AG04450 (cell line): ENCODE measurements at places on chromosomes 7 and 10.
A peak's percentile ranks its signal among the peaks of the same experiment; 100 is the strongest.

DNA sequence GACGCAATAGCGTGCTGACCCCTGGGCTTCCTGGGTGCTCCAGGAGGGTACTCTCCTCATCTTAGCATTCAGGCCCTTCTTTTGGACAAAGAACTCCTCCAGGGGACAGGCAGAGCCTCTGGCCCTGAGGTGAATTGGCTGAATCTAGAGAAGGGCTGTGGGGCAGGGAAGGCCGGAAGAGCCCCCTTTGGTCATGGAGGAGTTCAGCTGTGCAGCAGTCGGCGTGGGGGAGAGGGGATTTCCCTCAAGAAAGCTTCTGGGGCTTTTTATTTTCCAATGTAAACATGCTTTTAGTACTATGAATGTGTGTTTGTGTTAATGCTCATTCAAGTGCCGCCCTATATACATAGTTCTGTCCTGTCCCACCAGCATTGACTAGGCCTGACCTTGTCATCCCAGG is 38.8 kb downstream of the FIGNL1 start:
- DNase-seq: no peak

GRCh38 chr7:154308928-154309327 is 256.7 kb downstream of the DPP6 start:
- no peak for DNase-seq

DNA sequence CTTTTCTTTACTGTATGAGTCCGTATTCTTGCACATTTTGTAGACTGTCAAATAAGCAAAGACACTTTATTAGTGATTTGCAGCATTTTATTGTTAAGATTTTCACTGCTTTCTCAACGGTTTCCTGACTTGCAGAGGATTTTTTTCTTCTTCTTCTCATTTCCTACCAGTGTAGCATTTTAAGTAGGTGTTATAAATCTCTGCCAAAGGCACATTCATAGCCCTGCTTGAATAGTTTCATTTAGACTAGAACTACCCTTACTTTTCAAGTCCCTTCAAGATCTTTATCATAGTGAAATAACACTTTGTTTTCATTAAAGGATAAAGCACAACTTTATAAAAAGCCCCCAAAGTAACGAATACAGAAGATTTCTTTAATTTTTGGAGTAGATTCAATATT is 271.4 kb downstream of the TSPAN12 start:
- DNase-seq: no peak

- DNase-seq: no peak
Observed at GRCh38 chr7:26153823-26154783, 2.1 kb downstream of the NFE2L3 start.

GRCh38 chr10:119206603-119207365 is 587 bp upstream of the GRK5 start:
- DNase-seq: no peak

- DNase-seq: no peak
Observed at GRCh38 chr10:112230325-112230988, 46.9 kb upstream of the GPAM start.

DNA sequence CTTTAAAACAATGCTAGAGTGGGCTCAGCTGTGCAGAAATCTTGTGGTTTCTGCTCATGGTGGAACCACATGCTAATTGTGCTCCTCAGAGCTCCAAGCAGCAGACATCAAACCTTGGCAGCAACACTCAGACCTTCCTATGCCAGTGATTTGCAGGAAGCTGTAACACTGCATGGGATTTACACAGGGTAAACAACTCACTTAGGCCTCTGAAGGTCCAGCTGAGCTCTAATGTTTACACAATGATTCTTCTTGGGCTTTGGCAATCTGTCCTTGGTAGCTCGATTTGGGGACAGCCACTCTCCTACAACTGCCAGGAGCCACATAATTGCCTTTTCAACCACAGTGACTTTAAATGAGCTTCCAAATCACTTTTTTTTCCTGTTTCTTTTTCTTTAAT is 97.7 kb upstream of the PDLIM1 start:
- no peak for DNase-seq

DNA sequence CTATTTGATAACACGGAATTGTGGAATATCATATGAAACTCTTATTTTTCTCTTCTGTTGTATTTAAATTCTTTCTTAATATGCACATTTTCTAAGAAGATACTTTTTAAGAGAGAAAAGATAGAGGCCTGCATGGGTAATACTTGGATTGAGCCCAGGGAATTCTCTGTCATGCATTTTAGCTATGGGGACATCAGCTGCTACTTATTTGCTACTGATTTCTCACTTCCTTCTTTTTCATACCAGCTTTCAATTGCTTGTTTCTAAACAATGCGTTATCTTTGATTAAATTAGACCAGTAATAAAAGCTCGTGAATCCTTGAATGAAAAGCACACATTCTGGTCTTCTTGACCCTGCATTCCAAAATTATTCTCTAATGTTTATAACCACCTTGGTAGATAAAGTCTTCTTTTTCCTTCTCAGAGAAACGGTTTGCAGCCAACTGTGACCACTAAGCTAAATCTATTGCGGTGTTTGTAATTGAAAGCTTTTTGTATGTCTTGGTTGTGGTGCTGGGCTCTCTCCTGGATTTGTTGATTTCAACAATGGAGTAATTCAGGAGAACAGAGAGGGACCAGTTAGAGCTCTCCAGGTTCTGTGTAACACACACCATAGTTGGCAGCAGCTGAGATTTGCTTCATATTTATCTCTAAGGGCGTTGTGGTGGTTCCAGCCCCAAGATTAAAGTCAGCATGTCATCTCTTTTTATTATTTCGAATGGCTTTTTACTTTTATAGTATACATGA is 139.3 kb downstream of the PPP1R9A start:
- DNase-seq: no peak

DNA sequence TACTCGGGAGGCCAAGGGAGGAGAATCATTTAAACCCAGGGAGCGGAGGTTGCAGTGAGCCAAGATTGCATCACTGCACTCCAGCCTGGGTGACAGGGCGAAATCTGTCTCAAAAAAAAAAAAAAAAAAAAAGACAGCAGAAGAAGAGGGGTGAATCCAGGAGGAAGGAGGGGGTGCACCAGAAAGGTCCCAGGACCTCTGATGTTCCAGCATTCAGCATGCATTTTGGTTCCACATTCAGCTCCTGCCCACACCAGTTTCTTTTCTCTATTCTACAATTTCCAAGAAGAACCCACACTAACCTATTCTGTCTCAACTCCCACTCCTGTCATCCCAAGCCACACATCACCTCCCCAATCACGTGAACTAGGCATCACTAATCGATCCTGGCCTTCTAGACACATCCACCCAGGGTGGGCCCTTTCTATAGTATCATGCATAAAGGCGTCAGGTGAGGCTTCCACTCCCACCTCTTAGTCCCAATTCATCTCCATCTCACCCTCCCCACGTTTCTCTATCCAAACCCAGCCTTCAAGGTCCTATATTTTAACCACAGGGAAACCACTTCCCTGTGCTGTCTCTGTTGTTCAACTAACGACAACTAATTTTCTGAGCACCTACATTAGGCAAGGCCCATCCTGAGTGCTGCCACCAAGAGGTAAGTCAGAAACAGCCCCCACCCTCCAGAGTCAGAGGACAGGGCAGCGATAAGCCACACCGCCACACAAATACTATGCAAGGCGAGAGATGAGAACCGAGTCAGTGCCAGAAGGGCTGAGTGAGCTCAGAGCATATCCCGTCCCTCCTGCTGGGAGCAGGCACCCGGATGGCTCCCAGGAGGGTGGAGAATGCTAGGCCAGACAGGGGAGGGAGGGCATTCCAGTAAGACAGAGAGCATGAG is 2.2 kb downstream of the ANXA11 start:
- peak; percentile 54 for DNase-seq

DNA sequence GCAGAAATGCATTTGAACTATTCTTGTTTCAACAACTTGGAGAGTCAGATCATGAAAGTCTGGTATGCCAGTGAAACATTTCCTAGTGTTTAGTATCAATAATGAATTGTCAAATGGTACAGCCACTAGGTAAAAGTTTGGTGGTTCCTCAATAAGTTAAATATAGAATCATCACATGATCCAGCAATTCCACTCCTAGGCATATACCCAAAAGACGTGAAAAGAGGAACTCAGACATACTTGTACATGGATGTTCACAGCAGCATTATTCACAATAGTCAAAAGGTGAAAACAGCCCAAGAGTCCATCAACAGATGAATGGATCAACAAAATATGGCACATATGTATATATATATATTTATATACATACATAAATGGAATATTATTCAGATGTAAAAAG is 67.0 kb upstream of the HPS1 start:
- no peak for DNase-seq

DNA sequence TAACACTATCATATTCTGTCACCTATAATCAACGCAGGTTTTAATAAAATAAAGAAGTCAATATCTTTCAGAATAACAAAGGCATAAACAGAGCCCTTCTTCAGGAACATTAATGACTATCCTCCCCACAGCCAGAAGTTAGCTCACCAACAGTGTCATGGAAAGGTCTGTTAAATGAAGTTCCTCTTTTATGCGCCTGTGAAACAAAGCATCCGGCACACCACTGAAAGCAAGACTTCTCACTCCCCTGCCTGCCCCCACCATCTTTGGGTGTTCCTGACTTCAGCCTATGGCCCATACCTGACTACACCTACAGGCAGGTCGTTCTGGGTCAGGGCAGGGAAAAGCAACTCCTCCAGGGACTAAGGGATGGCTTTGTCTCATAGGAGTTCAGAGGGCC is 205.4 kb downstream of the FANK1 start:
- DNase-seq: no peak

DNA sequence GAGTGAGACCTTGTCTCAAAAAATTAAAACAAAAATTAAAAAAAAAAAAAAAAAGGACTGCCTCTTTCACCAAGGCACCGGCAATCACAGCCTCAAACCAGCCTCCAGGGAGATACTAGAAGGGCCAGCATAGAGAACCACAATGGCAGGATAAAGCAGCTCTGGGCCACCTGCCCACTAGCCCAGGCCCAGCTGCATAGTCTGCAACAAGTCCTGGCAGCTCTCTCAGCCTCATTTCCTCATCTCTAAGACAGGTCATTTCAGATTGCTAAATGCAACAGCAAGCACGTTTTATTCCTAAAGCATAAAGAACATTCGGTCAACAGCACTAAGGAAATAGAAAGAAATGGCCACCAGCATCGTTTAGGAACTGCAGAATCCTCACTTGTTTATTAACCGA is 28.8 kb downstream of the XPNPEP1 start:
- peak; percentile 67 for DNase-seq

- peak; percentile 26 for DNase-seq
Observed at GRCh38 chr7:620056-620455, 100.4 kb upstream of the PDGFA start.

- no peak for DNase-seq
Observed at GRCh38 chr10:30510184-30510931, 76.4 kb downstream of the MAP3K8 start.

DNA sequence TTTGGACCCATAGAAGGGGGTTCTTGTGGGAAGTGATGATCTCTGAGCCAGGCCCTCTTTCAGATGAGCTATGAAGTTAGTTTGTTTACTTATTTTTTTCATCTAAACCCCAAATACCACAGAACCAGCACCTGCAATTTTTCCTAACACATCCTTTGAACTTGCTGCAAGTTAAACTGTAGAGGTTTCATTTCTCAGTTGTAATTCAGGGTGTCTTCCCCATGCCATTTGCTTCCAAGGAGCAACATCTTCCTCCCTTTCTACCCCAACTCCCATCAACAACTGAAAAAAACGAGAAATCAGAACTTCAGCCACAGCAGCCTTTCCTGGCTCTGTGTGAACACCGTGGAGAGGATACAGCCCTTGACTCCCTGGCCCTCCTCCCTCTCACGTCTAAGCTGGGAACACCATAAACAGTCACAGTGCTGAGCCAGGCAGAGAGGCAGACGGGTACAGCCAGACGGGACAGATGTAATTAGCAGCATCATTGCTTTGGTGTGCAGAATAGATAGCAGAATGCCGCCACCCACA is 63.6 kb downstream of the RGS10 start:
- DNase-seq: no peak

DNA sequence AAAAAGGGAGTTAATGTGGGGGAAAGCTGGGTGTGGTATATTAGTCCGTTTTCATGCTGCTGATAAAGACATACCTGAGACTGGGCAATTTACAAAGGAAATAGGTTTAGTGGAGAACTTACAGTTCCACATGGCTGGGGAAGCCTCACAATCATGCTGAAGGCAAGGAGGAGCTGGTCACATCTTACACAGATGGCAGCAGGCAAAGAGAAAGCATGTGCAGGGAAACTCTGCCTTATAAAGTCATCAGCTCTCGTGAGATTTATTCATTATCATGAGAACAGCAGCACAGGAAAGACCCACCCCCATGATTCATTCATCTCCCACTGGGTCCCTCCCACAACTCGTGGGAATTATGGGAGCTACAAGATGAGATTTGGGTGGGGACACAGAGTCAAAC is 114.2 kb downstream of the PAXIP1 start:
- no peak for DNase-seq

DNA sequence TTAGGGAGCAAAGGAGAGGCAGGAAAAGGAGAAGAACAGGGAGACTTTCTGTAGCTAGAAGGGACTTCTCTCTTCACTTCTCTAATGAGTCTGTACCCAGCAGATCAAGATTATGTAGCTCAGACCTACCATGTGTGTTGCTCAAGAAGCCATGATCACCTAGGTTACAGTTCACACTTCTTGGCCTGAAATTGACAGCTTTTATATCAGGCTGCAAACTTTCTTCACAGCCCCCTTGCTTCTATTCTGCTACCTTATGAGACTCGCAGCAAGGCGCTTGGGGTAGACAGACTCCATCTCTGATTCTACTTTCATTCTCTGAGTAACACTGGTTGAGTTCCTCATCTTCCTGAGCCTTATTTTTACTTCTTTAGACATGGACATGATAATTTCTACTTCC is 19.6 kb upstream of the GIMAP2 start:
- DNase-seq: no peak

- no peak for DNase-seq
Observed at GRCh38 chr7:46850563-46851330, 731.2 kb downstream of the TNS3 start.

GRCh38 chr7:134452419-134452838 is 6.5 kb downstream of the AKR1B1 start:
- DNase-seq: no peak

- DNase-seq: no peak
Observed at GRCh38 chr10:68184546-68184945, 47.4 kb downstream of the ATOH7 start.

GRCh38 chr10:133245439-133246235 is 8.0 kb downstream of the VENTX start:
- no peak for DNase-seq

- DNase-seq: no peak
Observed at GRCh38 chr7:80950550-80950967, 31.7 kb upstream of the SEMA3C start.

DNA sequence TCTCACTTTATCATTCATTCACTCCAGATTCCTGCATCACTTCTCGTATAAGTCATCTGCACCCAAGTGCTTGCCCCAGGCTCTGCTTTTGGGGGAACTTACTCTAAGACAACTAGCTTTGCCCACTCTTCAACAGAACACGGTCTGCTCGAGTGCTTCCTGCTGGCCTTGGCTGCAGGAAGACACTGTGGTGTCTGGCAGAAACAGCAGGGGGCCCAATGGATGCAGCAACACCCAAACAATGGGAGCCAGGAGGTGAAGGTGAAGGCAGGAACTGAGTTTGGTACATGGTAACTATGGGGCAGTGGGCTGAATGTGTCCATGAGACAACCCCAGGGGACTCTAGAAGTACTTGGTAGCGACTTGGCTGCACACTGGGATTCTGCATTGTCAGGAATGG is 344.0 kb downstream of the REEP3 start:
- DNase-seq: no peak

- DNase-seq: no peak
Observed at GRCh38 chr10:27911011-27911410, 87.9 kb downstream of the ODAD2 start.
